ENCODE measurements at places on chromosomes 6 and 20. TPM values are rescaled to one million over a fixed set of nuclear protein-coding genes. Genes with fewer than 3 reads are reported as not detected.
A peak's percentile ranks its signal among the peaks of the same experiment; 100 is the strongest.

DNA sequence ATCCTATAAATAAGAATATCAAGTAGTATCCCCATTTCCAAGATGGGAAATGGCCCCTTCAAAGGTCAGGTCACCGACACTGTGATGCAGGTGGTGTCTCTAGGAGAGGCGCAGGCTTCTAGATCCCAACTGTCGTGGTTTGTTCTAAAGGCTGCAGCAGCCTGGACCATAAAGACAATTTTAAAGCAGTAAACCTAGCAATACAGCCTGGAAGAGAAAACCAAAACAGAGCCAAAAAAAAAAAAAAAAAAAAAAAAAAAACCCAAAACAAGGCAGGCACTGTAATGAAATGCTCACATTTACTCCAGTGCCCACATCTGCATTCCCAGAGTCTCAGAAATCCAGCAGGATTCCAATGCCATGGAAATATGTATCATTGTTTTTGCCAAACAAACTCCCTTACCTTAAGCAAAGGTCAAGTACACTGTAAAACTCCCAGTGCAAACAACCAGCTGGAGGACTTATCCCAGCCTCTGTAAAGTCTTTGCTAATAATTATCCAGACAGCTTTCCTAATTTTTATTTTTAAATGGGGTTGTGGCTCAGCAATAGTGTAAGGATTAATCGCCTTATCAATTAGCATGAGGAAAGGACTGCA is 98.2 kb downstream of the PSMG4 start:
- DNase-seq, result no peak

- no peak for DNase-seq
Observed at GRCh38 chr6:167200806-167201205, 43.0 kb upstream of the GPR31 start.

DNA sequence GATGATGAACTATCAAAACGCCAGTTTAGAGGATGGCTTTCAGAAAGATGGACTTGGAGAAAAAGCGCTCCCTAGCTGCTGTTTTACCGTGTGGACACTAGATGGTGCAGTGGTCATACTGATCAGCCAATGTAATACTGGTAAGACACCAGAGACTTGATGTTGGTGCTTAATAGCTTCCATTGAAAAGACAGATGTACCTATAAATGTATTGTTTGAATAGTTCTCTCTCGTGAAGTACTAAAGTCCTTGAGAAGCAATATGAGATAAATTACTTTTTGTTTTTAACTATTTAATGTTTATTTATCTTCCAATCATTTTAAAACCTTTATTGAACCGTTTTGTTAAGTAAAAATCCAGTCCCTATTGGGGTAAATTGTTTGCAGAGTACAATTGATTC is 63.9 kb upstream of the FUCA2 start:
- DNase-seq, result peak; percentile 73

MAP7 gene
- polyA plus RNA-seq, result 41.5 TPM

AGER gene
- polyA plus RNA-seq, result 26.8 TPM

TRIM31 gene
- not detected for polyA plus RNA-seq

SCUBE3 gene
- 55.7 TPM for polyA plus RNA-seq

DNA sequence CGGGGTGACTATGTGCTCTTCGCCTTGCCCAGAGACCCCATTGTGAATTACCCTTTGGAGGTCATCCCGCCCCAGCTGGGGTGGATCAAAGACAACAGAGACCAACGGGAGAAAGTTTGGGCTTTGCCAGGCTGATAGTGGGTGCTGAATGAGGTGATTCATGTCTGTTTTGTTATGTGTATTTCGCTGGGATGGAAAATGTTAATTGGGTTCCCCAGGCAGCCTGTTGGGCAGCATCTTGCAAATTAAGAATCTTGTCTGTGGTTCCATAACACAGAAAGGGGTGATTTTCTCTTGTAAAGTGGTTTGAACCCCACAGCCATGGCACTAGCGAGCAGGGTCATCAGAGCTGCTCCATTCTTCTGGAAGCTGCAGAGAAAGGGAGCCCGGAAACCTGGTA is 63.1 kb upstream of the UNC93A start:
- DNase-seq, result no peak

SLC17A9 gene
- polyA plus RNA-seq, result 1.5 TPM
